ENCODE measurements at places on chromosomes 11 and 22.

DNA sequence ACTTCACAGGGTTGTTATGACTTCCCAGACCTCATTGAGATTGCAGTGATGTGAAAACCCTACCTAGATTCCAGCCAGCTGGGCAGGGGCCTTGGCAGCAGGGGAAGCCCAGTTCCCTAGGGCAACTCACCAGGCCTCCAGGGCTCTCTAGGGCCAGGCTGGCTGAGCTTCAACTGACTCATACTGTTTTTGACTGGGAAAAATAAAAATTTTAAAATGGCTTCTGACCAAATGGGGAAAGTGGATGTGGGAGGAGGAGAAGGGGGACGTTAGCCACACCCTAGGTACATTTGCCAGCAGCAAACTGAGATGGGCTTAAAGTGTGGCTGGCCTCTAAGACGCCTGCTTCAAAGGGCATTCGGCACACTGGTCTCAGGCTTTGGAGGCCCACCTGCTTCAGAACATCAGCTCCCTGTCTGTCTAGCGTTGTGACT is 39.0 kb downstream of the BMAL1 start:
- DNase-seq: no peak

DNA sequence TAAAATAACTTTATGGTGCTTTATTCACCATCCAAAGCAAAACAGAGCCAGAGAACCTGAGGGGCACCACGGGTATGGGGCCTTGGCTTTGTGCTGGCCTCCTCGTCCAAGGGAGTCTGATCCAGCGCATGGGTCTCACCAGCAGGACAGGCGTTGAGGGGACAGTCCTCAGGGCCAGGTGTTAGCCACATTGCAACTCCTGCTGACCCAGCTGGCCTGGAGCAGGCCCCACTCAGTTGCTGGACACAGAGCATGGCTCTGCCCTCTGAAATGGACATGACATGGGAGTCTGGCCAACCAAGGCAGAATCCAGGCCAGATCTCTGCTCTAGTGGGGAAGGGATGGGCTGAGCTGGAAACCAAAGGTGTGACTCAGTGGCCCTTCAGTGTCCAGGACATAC is 116.2 kb downstream of the RRAS2 start:
- DNase-seq: no peak

DNA sequence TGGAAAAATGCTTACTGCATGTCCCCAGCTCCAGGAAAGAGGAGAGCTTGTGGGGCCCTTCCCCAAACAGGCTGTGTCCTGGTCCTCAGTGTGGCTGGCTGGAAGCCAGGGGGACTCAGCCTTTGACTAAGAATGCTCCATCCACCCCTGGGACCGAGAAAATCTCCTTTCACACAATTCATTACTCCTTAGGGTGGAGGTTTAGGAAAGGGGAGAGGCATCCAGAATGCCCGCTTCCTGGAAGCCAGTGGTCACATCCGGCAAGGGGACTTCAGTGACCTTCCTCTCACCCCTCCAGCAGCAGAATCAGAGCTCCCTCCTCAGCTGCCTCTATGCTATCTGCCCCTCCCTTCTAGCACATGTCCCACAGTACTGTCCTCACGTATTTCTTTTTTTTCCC is 21.9 kb downstream of the ATG16L2 start:
- no peak for DNase-seq

- DNase-seq: no peak
Measured at GRCh38 chr22:44658311-44658953, 43.6 kb upstream of the PRR5 start.

GRCh38 chr11:78420796-78421209 is 3.2 kb upstream of the GAB2 start:
- DNase-seq: peak; percentile 60

GRCh38 chr11:134266841-134267251 is 9.3 kb upstream of the GLB1L3 start:
- no peak for DNase-seq

DNA sequence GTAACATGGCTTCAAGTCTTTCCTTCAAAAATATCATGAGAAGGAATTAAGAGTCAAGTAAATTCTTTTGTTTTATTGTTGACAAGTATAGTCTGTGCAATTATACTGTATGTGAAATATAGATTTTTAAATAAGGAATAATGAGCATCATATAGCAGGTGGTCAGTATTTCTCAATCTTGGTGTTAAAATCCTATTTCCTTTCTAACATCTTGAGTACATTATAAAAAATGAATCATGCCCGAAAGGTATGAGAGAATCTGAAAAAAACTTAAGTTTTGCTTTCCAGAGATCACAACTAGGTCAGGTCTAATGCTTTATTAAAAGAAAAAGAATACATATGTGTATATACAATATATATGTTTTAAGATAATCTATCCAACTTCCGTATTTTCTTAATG is 53.1 kb downstream of the KIF18A start:
- DNase-seq: no peak

GRCh38 chr11:86999859-87000753 is 37.6 kb upstream of the TMEM135 start:
- DNase-seq: no peak

DNA sequence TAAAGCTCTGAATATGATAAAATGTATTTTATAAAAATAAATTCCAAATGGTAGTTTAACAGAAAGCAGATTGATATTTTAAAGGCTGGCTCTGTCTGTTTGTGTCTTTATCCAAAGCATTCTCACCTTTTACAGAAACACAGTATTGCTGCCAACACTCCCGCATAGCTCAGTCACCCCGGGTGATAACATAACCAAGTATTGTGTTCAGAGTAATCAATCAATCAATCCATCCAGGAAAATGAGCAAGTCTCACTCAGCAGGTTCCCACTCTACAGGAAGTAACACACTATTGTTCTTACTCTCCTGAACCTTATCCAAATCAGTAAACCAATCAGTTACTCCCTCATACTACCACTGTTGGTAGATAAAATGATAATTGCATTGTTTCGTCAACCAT is 203.4 kb downstream of the LRRC4C start:
- DNase-seq: no peak

GRCh38 chr11:84909740-84910139 is 717.4 kb downstream of the DLG2 start:
- DNase-seq: no peak

DNA sequence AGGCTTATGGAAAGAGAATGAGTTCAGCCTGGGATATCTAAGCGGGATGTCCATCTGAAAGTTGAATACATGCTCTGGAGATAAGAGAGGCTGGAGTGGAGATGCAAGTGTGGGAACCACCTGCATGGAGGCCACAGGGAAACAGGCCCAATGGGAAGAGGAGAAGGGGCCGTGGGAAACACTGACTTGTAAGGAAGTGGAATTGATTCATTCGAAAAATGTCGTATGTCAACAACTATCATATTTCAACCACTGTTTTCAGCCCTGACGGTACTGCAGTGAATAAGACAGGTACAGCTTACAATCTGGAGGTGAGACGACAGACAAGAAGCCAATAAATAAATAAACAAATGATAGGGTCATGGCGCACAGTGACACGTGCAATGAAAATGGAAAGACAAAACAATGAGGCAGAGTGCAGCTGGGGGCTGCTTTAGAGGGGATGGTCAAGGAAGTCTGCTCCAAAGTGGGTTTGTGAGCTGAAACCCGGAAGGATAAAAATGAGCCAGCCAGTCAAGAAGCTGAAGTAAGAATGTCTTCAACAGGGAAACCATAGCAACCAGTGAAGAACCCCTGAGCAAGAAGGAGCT is 35.9 kb downstream of the EFCAB6 start:
- no peak for DNase-seq

Measured in stimulated activated CD8-positive, alpha-beta memory T cell treated with anti-CD3 and anti-CD28 coated beads, Interleukin-2, amount 100 ng/mL, for 48 hours (primary cell).